T-helper 17 cell (primary cell): ENCODE measurements at places on chromosomes 5 and 9.

DNA sequence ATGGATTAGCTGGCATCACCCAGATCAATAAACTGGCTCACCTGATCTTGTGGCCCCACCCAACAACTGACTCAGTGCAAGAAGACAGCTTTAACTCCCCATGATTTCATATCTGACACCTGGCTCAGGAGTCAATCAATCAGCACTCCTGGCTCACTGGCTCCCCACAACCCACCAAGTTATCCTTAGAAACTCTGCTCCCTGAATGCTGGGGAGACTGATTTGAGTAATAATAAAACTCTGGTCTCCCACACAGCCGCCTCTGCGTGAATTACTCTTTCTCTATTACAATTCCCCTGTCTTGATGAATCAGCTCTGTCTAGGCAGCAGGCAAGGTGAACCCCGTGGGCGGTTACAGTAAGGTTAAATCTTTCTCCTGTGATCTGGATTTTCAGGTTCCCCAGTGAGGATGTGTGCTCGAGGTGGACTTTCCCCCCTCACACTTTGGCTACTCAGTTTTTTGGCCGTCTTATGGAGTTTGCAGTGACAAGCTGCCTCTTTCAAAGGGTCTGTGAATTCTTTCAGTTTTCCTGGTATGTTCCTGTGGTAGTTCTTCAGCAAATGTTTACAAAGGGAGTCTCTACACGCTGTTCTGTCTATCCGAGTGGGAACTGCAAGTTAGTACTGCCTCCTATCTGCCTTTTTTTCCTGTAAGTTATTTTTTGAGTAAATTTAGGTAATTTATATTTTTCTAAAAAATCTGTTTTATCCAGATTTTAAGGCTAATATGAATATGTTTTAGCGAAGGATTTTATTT lies 500.2 kb upstream of the NUDT12 start:
- no peak for DNase-seq

DNA sequence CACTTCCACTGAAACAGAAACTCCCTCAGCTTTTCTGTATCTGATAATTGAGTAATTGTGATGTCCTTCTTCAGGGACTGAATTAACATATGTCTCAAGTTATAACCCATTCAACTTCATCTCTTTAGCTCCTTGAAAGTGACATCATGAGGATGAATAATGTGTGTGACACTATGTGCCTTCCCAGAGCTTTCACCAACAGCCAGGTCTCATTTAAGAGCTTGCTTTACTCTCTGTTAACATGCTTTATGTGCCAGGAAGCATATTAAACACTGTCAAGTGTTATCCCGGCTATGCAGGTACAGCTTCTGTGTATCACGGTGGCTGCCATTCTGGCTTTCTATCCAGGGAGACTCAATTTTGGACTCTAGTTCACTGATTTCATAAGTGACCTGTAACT lies 799.9 kb downstream of the CDH12 start:
- no peak for DNase-seq

DNA sequence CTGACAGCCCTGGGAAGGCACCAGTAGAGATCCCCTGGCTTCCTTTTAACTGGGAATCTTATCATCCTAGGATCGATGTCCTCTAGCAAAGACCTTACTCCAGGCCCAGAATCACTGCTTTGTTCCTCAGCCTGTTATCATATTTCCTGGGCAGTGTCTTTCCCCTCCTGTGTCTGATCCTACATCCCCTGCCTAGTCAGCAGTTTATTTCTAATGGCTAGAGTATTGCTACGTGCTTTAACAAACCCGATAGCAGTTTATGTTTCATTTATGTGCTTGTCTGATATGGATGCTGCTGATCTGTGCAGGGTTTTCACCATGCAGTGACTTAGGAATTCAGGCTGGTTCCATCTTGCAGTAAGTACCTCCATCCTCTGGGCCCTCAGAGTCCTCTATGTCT lies 20.9 kb upstream of the BARX1 start:
- DNase-seq: no peak

DNA sequence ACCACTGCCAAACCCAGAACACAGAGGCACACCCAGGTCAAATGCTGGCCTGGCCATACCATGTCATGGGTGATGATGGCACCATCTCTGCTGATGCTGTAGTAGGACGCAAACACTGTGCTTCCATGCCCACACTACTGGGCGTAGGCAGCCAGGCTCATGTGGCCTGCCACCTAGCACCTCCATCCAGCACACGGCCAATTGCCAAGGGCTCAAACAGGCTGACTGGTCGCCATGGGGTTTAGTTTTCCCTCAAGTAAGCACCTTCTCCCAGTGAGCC lies 39.4 kb downstream of the BICD2 start:
- no peak for DNase-seq

GRCh38 chr9:76887003-76887821 lies 18.7 kb downstream of the PRUNE2 start:
- no peak for DNase-seq

DNA sequence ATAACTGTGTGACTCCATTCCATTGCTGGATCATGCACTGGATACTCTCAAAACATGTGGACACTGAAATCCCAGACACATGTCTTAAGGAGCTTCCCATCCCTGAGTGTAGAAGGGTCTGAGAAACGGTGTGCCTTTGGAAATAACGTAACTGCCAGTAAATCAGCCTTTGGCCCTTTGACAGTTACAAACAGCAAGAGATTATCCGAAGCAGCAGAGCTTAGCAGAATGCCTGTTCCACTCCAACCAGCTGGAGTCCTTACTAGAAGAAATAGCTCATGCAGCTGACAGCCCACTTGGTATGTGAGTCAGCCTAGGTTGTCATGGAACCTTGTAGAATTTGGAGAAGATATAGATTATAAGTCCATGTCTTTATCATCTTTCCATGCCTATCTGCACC lies 7.0 kb downstream of the TMEM252 start:
- no peak for DNase-seq

GRCh38 chr5:158473016-158473635 lies 614.2 kb upstream of the CLINT1 start:
- no peak for DNase-seq

DNA sequence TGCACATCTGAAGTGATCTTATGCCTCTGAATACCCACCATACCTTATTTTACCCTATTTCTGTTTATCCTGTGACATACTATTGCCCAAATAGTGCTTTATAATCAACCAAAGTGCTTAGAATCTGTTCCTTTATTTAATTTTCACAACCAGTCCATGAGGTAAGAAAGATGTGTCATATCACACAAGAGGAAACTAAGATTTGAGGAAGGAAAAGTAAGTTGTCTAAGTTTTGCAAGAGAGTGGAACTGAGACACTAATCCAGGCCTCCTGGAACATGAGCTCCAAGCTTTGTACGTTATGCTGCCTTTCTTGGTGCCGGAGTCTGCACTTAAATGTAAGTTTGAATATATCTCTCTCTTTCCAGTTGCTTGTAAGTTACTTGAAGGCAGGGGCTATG lies 17.2 kb downstream of the KDM3B start:
- no peak for DNase-seq

DNA sequence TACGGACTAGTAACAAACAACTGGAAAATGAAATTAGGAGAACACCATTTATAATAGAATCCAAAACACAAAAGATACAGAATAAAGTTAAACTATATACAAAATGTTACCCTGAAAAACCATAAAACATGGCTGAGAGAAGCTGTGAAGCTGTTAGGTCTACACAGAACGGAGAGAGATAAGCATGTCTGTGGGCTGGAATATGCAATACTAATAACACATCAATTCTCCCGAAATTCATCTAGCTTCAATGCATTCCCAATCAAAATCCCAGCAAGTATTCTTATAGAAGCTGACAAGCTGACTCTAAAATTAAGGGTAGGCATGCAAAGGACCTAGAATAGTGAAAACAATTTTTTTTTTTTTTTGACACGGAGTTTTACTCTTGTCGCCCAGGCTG lies 32.5 kb downstream of the CAMSAP1 start:
- DNase-seq: no peak

GRCh38 chr5:154356020-154356655 lies 89.7 kb upstream of the SAP30L start:
- DNase-seq: no peak

- DNase-seq: peak; percentile 10
These were observed 1.3 kb upstream of the PRR7 start for GRCh38 chr5:177445052-177445916.

- no peak for DNase-seq
These were observed 1.5 kb downstream of the PCSK1 start for GRCh38 chr5:96431376-96432187.

GRCh38 chr5:159002171-159002570 lies 97.5 kb downstream of the EBF1 start:
- DNase-seq: no peak

- DNase-seq: no peak
These were observed 558.4 kb downstream of the BNC2 start for GRCh38 chr9:16312116-16312515.

DNA sequence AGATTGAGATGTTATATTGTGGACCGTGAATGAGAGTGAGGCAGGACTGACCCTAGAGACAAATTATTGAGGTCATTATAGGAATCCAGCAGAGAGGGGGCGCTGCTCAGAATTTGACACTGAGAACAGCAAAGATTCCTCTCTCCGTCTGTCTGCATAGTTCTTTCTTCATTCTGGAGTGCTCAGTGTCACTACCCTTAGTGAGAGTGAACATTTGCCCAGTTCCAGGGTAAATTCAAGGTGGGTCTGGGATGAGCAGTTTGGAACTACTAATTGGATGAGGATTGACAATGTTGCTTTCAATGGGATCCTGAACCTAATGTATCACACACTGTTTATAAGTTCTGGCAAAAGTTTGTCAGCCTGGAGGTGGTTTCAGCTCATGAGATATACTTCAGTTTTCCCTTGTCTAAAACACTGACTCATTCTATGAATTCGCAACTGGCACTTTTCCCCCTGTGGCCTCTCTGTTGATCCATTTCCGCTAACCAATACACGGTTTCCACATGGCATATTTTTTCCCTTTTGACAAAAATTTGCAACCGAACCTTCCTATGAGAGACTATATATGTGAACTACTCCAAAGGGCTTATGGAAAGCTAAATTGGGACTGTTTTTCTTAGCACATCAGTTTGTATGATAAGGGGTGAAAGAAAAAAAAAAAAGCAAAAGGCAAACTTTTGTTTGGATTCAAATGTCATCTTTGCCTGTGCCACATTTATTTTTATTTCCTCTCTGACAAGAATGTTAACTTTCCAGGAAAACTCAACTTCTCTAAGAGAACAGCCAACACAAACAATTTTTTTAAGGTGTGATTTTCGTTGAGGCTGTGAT lies 1240.7 kb upstream of the WWC1 start:
- no peak for DNase-seq

- DNase-seq: no peak
These were observed 11.6 kb downstream of the BNIP1 start for GRCh38 chr5:173155912-173156311.

GRCh38 chr5:116451905-116452450 lies 122.6 kb downstream of the SEMA6A start:
- DNase-seq: no peak

DNA sequence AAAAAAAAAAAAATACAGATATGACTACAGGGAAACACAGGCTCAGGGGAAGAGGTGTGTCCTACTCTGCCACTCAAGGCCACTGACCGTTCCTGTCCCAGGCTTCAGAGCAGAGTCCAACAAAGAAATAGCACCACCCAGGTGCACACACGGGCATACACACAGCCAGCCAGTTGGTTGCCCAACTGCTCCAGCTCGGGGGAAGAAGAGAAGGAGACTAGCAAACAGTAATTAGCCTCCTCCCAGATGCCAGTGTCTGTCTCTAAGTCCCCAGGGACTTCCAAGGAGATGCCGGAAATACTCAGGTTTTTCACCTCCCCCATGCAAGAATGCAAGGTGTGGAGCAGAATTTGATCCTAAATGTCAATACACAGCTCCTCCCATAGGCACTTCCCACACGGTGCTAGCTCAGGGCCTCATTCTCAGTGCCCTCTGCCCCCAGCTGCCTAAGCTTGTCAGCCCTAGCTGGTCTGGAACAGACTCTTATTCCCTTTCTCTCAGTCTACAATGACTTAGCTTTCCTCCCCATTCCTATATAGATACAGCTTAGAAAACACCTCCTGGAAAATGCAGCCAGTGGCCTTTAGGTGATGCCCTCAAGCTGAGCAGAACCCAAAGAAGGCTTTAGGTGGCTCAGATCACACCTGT lies 1.7 kb downstream of the MYORG start:
- DNase-seq: no peak

GRCh38 chr9:115126404-115126803 lies 8.4 kb upstream of the TNC start:
- DNase-seq: no peak

DNA sequence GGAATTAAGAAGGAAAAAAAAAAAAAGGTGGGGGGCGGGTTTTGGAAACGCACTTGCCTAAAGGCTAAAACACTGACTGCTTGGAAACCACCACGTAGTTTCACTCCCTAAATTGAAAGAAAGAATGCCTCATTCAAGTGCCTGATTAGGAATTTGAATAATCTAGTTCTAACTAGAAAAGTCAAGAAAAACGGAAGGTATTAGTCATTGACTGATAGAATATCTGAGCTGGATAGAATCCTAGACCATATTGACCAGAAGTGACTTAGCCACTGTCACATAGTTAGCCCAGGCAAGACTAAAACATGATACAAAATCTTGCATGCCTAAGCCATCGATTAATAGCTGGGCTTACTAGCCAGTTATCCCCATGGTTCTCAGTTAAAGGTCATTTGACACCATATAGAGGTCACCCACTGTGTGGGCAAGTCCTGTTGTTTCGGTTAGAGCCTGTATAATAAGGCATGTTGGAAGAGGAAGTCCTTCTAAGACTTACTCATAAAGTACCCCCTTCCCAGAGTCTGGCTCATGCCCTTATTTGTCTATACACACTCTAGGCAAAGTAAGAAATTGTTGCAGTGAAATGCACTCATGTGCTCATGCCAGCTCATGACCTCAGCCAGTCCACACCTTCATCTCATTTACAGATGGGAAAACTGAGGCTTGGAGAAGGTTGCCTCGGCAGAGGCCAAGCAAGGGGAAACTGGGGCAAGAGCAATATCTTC lies 40.2 kb downstream of the SH3RF2 start:
- DNase-seq: no peak

DNA sequence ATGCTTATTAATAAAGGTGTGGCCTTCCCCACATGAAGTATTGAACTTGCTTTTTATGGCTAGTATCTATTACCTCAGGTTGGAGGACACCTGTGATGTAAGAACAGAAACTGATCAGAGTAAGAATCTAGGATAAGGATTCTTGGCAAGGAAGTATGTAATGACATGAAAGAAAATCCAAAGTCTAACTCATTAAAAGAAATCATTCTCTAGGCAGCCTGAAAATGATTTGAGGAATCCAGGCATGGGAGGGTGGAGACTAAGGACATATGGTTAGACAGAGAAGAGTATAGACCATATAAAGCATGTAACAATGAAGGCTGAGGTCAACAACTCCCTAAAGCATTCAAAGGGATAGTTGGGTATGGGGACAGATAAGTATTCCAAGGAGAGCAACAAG lies 32.9 kb downstream of the PFDN1 start:
- no peak for DNase-seq

DNA sequence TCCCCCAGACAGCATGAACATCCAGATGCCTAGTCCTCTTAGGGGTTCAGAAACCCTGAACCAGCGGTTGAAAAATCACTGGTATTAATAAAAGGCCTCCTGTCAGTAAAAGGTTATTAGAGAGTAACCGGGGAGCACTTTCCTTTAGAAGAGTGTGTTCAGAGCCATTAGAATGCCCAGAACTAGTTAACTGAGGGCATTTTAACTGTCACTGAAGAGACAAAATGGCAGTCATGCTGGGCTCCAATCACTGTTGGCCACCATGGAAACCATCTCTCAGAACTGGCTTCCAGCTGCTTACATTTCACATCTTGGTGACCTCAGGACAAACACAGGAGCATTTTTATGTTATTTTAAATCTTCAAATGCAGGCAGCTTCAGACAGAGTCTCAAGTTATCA lies 36.2 kb upstream of the GDA start:
- DNase-seq: no peak
